ENCODE measurements at places on chromosomes 5 and 9. TPM values are rescaled to one million over a fixed set of nuclear protein-coding genes. Genes with fewer than 3 reads are reported as not detected.

SLC46A2 gene
- total RNA-seq, result not detected

BBLN gene
- total RNA-seq, result 39.0 TPM

MAMDC2 gene
- 20.5 TPM for total RNA-seq

SHISAL2B gene
- total RNA-seq, result not detected

ADAMTSL2 gene
- total RNA-seq, result not detected

DYNC2I2 gene
- 57.2 TPM for total RNA-seq
